Psoas muscle (tissue), 8 donors: ENCODE measurements at places on chromosomes 12 and 14. TPM values are rescaled to one million over a fixed set of nuclear protein-coding genes. Genes with fewer than 3 reads are reported as not detected.

DNA sequence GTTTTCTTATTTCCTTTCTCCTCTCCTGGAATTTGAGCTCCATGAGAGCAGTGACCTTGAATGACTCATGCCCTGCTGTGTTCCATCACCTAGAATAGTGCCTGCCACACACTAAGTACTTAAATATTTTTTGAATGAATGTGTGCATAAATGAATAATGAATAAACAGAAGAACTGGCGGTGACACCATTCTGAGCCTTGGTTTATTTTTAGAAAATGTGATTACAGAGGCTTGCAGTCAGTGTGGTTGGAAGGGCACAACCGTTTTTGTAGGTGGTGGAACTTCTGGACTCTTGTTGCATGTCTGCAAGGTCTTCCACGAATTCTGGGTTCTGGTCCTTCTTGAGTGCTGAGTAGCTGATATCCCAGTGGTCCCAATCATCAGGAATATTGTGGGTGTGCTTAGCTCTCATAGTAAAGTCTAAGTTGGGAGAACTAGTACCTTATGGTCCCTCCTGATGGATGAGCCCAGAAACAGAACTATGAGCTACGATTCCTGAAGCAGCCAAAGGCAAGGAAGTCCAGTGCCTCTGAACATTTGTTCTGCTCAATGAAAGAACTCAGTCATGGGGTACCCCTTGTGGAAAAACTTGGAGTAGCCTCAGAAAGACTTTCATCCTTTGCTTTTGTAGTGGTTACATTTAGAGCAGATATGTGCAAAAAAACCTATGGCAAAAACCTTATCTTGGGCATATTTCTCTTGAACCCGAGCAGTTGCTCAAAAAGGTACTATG, 28.8 kb upstream of the BHLHE41 start:
- DNase-seq: no peak

The LTB4R2 gene
- total RNA-seq: 1.5 TPM

GRCh38 chr14:94933486-94933885, 163.6 kb upstream of the GSC start:
- DNase-seq: no peak

DNA sequence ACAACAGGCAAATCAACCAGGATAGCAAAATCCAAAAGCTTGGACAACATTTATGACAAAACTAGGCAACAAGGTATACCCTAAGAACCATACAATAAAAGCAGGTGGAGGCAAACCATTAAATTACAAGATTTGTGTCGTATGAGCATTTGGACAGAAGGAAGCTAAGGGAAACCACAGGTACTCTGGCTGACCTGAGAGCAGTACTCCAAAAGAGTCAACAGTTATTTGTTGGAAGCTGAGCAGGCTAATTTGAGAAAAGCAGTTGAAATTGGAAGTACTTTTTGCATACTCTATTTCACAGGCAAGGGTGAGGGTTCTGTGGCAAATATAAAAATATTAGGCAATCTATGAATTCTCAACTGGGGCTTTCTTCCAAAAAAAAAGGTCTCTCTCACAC, 178.6 kb downstream of the PLCZ1 start:
- no peak for DNase-seq

DNA sequence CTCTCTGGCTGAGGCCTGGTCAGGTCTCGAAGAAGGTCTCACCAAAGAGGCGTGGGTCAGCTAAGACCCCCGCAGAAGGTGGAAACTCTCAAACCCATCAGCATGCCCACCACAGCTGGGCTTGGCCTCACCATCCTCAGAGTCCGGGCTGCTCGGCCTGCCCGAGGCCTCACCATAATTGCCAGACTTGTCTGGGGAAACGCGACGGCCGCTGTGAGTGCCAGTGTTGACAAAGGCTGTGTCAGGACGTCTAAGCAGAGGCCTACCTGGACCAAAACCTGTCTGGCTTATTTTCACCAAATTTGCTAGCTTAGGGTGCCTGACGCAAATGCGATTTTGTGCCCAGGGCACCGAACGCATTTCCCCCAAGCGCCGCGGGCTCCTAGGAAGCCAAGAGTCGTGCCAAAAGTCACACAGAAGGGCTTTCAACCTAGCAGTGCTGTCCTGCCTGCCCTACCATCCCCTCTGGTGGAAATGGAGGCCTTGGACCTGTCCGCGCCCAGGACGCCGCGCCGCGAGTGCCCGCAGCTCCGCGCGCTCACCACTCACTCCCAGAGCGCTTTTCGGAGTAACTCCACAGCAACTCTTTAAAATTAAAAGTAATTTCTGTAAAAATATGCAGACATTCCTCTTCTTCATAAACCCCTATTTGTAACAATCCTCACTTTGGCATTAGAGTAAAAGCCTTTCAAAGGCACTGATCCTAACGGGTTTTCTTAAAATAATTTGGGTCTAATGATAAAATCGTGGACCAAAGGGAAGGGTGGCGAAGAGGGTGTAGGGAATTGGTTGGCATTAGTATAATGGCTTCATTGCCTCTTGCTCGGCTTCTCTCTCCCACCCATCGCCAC, 1.2 kb upstream of the ALX1 start:
- DNase-seq: no peak

DNA sequence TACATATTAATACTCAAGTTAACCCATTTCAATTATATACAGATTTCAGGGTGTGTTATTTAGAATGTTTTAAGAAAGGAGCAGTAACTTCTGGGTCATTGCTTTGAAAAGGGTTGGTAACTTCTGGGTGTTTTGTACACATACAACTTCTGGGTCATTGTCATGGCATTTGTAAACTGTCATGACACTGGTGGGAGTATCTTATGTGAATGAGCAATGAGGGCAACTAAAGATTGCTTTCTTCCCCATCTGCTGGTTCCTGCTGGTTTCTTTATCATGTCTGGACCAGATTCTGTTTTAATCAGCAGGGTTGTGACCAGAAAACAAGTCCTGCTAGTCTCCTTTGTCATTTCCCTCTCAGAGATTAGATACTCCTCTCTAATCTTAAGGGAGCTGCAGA, 713.3 kb downstream of the LRFN5 start:
- DNase-seq: no peak

The COL2A1 gene
- total RNA-seq: 0.06 TPM

DNA sequence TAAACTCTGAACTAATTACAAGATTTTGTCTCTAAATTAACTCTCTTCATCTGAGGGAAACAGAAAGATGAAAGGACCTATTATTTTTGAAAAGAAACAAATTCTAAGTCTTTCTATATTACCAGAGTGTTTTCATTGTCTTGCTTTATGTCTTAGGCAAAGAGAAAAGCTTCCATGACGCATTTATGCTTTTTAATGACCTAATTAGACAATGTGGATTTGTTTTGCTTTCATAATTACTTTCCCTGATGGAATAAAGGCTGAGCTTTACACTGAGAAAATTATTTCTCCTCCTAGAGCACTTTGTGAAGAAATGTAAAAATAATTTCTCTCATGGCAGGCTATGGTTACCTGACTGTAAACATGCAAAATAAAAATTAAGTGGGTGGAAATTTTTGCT, 138.0 kb upstream of the SLCO1C1 start:
- no peak for DNase-seq

- no peak for DNase-seq
Measured at GRCh38 chr12:113823016-113823415, 143.1 kb downstream of the RBM19 start.

GRCh38 chr14:64730681-64731080, 26.5 kb downstream of the PLEKHG3 start:
- DNase-seq: peak; percentile 42

DNA sequence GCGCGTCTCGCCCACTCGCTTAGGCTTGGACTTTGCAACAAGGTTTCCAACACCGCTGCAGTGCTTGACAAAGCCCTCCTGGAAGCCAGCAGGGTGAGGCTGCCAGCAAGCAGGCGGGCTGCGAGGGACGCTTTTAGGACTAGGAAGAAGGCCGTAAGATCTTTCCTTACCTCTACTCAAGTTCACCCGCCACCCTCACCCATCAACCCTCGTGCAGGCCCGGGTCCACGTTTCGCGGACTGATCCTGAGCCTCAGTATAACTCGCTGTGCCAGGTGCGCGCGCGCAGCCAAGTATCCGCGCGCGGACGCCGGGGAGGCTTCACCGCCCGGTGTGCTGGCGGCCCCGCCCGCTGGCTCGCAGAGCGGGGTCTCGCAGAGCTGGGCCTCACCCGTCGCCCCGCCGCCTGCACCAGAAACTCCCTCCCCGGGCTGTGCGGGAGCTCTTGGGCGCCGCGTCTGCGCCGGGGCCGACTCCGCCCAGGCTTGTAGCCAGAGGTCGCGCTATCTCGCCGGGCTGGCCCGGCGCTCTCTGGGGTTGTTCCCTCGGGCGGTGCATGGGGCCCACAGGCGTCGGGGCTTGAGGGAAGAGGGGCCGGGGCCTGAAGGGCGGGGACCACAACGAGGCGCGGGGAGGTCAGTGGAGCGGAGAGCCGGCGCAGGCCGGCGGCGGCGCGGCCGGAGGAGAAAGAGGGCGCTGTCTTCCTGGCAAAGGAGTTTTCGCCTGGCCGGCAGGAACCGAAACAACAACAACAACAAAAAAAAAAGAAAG, 7.6 kb upstream of the SIX1 start:
- DNase-seq: peak; percentile 71

GRCh38 chr12:104671409-104672095, 214.8 kb downstream of the CHST11 start:
- peak; percentile 83 for DNase-seq

GRCh38 chr14:100438271-100438670, 115.1 kb downstream of the SLC25A47 start:
- no peak for DNase-seq

The GPR135 gene
- total RNA-seq: 1.9 TPM

The MANSC4 gene
- not detected for total RNA-seq

The STAC3 gene
- total RNA-seq: 1,676 TPM

DNA sequence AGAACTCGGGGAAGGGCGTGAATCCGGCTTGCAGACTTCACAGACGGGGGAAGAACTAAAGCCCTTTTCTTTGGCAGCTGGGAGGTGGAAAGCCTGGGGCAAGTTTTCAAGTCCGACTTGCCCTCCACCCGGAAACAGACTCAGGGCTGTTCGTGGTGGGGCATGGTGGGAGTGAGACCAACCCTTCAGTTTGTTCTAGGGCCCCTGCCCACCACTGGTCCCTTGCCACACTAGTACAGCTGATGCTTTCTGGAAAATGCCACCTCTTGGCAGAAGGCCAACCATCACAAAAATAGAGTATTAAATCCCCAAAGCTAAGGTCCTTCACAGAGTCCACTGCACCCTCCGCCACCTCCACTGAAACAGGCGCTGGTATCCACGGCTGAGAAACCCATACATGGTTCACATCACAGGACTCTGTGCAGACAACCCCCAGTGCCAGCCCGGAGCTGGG, 50.4 kb upstream of the DDX11 start:
- no peak for DNase-seq
